ENCODE measurements at places on chromosomes 12 and 14.

GRCh38 chr12:116366824-116367223 lies 89.3 kb upstream of the MED13L start:
- DNase-seq, result no peak

GRCh38 chr12:54725233-54725843 lies 77.2 kb upstream of the DCD start:
- no peak for DNase-seq

- no peak for DNase-seq
Observed at GRCh38 chr14:61416591-61416990, 95.2 kb downstream of the PRKCH start.

- no peak for DNase-seq
Observed at GRCh38 chr14:23297611-23298277, 4.9 kb downstream of the PPP1R3E start.

DNA sequence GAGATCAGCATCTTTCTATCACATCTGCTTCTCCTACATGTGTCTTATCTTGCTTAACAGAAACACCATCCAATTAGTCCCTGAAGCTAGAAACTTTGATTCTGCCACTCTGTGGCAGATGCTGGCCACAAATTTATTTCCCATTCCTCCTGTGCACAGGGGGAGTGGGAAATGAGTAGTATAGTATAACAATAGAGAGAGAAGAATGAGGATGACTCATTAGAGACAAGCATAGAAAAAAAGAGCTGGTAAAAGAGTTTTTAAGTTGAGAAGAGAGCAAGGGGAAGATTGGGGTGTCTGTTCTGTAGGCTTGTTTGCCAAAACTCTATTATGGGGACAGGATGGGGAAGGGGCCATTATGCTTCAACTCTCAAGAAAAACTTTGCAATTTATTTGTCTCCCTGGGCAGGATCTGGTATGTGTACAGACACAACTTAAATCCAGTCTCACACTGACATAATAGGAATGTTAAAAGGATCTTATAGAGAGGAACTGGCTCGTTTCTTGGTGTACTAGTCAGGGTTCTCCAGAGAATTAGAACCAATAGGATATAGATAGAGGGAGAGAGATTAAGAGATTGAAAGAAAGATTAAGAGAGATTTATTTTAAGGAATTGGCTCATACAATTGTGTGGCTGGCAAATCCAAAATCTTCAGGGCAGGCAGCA lies 142.6 kb upstream of the CPSF6 start:
- DNase-seq, result no peak

DNA sequence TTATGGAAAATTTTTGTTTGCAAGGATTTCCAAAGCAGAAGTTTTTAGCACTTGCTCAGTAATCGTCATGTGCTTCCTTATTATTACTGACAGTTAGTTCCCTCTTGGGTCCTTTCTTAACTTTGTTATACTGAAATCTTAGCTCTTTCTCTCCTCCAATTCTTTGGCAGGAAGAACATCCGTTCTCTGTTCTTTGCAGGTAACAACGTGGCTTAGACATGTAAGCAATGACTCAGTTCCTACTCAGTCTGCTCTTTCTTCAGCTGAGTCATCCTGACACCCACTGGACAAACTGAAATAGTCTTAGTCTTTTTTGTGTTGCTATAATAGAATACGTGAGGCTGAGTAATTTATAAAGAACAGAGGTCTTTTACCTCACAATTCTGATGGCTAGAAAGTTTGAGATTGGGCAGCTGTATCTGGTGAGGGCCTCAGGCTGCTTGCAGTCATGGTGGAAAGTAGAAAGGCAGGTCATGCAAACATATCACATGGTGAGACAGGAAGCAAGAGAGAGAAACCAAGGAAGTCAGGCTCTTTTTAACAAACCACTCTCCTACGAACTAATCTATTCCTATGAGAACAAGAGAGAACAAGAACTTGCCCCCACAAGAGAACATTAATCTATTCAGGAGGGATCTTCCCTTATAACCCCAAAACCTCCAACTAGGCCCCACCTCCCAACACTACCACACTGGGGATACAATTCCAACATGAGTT lies 49.2 kb downstream of the TESPA1 start:
- DNase-seq, result no peak

GRCh38 chr14:71050227-71050823 lies 143.1 kb downstream of the PCNX1 start:
- no peak for DNase-seq

DNA sequence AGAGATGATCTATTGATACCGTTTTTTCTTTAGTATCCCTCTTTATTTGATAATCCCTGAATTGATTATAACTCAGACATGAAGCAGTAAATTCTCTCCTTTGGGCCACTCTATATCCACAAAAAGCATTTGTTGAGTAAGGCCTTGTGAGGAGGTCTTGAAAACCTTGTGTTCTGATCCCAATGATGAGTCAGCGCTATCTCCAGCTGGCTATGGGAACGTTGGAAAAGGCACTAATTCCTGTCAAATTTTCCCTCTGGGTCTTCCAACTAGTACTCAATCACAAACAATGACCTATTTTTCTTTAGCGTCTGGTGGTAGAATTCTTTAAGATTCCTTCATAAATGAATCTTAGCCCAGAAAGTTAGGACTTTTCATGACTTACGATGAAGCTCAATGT lies 168.4 kb upstream of the LRIG3 start:
- DNase-seq, result no peak

- no peak for DNase-seq
Observed at GRCh38 chr12:92027243-92027642, 118.4 kb downstream of the BTG1 start.

DNA sequence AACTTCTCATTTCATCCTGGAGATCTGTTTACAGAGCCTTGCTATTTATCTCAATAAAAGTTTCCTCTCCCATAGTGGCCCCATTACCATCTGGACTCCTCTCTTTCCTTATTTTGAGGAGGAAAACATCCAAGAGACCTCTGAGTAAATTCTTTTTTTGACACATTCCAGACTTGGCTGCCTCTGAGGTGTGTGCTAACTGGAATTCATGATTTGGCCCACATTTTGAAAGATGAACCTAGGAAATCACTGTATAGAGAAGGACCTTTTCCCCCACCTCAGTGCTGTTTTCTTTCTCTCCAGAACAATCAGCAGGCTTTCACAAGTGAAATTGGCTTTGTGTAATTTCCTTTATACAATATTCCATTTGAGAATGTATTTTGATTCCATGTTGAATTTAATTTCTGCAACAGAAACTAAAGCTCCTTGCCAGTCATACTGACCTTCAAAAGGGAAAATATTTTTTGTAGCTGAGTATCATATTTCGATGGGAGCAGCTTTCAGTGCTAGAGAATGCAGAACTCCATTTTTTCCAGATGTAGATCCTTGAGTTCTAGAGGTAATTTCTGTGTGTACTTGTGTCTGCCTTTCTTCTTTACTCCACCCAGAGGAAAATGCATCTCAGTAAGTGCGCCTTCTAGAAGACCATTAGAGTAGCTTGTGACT lies 244.9 kb upstream of the RGS6 start:
- DNase-seq, result no peak

GRCh38 chr14:77882636-77883035 lies 82.7 kb downstream of the ADCK1 start:
- DNase-seq, result no peak

- no peak for DNase-seq
Observed at GRCh38 chr12:96120359-96121100, 73.6 kb upstream of the ELK3 start.

Measured in NCI-H1694 (cell line).